ENCODE measurements at places on chromosomes 5 and 9.

- DNase-seq = no peak
Measured at GRCh38 chr9:133158695-133159094, 5.0 kb downstream of the GBGT1 start.

GRCh38 chr9:137757139-137757538 lies 120.4 kb upstream of the CACNA1B start:
- no peak for DNase-seq

DNA sequence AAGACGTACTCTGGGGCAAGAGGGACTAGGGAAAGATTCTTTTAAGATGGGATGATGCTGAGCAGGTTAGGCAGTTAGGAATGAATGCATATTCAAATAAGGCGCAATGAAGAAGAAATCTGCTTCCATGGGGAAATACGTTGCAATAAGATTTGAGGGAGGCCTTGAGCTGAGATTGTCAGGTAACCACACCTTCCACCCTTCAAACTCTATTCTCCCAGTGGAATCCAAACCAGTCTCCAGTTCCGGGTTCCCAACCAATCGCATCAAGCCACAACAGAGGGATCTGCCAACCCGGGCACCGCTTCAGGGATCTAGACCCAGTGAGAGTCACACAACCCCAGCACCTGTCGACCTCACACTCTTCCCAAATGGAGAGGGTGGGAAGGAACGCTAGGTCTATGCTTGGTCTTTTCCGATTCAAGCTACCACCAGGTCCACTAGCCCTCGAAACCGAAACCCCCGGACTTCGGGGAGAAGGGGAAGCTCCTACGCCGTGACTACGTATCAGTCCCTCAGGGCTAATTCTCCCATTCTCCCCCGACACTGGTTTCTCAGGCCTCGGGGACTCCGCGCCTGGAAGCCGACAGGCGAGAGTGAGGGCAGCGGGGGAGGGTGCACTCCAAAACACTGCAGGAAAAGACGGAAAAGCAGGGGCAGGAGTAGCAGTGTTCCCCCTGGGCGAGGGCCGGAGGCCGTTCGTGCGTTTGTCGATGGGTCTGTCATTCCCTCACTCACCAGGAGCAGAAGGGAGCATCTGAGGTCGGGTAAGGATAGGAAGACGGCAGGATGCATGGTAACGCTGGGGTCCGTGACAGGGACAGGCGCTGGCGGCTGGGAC lies 534 bp downstream of the ERP44 start:
- DNase-seq = no peak

- DNase-seq = no peak
Measured at GRCh38 chr5:33480876-33481275, 40.1 kb downstream of the TARS1 start.

GRCh38 chr5:20368571-20369517 lies 380.8 kb upstream of the CDH18 start:
- no peak for DNase-seq

GRCh38 chr5:96652769-96653454 lies 9.3 kb upstream of the CAST start:
- no peak for DNase-seq

- no peak for DNase-seq
Measured at GRCh38 chr9:82922686-82923085, 140.3 kb downstream of the RASEF start.

DNA sequence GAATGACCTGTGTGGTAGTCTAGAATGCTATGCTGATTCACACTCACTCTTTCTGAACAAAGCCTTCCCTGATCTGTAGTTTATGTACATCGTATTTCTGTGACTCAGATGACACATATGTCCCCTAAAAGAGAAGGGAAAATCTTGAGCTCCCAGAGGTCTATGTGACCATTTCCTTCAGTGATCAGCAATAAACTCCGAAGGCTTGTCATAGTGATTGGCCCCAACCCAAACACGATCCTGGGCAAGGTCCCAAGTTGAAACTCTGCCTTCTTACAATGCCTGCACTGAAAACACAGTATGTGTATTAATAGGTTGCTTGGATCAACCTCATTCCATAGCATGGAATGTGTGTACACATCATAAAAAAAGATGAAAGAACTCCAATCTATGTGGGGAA lies 685.8 kb downstream of the MAT2B start:
- DNase-seq = no peak

DNA sequence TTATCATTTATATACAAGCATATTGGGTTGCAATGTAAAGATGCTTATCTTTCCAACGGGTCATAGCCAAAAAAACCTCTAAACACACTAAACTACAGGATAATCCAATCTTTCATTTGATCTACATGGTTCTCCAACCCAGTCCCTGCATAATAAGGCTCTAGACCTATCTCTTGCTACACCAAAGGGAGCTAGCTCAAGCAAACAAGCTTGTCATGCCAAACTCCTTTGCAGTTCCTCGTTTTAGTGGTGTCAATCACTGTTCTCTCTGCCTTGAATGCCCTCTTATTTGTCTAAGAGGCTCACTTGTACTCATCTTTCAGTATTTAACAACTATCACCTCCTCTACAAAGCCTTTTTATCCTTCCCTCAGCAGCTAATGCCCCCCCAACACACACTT lies 5.6 kb downstream of the HOMER1 start:
- no peak for DNase-seq

DNA sequence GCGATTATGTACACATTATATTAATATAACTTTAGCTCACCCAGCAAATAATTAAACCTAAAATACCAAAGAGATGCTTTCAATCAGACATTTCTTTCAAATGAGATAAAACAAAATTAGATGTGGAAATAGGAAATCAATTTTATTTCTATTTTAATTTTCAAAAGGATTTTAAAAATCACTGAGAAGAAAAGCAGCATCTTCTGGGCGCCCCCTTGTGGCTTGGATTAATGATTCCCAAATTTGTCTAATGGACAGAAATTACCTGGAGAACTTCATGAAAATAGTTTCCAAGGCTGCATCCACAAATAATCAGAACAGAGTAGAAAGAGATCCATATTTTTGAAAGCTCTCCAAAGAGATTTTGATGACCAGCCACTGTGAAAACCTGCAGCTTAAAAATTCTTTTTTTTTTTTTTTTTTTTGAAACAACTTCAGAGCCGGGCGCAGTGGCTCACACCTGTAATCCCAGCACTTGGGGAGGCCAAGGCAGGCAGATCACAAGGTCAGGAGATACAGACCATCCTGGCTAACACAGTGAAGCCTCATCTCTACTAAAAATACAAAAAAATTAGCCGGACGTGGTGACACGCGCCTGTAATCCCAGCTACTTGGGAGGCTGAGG lies 50.9 kb upstream of the CEMIP2 start:
- no peak for DNase-seq

DNA sequence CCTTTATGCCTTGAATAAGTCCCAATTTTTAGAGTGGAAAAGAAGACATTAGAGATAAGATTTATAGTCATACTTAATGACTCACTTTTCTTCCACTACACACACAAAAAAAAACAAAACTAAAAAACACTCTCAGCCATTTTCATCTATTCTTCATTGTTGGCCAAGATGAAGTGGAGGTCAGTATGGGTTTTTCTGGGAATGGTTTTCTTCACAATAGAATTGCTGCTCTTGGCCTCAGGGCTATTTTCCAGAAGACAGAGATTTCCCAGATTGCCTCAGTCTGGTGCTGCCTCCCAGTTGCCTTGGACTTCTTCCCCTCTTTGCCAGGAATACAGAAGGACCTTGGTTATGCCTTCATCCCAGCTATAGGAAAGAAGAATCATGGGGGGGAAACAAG lies 463.7 kb downstream of the TMEM232 start:
- no peak for DNase-seq

- DNase-seq = no peak
Measured at GRCh38 chr9:123345567-123345955, 10.4 kb upstream of the CRB2 start.

DNA sequence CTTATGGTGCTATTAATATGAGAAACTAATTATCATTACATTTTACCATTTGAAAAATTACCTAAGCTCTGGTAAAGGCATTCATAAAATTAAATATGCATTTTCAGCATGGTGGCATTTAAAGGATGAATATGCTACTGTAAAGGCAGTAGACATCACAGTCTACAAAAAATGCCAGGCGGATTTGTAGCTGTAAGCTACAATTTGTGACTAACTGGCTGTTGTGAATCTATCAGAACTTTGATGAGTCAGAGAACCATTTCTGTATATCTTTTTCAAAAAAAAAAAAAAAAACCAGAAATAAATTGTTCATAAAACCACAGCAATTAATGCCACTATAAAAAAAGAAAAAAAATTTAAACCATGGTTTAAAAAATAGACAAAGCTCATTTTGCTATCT lies 186.3 kb downstream of the NFIB start:
- no peak for DNase-seq

GRCh38 chr5:141637123-141637766 lies 448 bp downstream of the RELL2 start:
- no peak for DNase-seq

GRCh38 chr9:135815830-135816650 lies 91.3 kb downstream of the CAMSAP1 start:
- no peak for DNase-seq

DNA sequence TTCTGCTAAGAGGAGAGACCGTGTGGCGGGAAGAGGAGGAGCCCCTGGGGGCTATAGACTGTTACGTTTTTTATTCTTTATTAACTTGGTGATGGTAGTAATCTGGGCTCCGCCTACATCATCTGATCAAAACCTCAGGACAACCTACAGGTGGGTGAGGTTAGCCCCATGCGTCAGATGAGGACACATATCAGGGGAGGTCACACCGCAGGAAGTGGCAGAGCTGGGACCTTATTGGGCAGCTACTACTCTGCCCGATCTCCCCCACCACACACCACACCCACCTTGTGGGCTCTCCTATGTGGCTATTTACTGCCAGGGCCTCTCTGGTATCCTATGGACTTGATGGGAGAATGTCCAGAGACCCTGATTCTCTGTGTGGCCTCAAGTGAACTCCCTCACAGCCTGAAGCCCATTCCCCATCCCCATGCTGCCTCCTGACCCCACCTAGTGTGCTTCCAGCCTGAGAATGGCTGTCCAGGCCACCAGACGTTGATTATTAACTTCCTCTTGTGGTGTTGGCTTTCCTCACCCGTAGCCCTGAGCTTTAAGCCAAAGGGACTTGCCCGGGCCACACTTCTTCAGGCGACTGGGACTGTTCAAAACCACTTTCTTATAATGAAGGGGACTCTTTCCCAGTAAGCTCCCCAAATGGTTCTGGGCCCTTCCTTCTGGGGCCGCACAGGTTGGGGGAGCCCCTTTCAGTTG lies 8.2 kb downstream of the UNC5A start:
- no peak for DNase-seq

GRCh38 chr9:36559036-36559695 lies 13.5 kb upstream of the MELK start:
- no peak for DNase-seq

DNA sequence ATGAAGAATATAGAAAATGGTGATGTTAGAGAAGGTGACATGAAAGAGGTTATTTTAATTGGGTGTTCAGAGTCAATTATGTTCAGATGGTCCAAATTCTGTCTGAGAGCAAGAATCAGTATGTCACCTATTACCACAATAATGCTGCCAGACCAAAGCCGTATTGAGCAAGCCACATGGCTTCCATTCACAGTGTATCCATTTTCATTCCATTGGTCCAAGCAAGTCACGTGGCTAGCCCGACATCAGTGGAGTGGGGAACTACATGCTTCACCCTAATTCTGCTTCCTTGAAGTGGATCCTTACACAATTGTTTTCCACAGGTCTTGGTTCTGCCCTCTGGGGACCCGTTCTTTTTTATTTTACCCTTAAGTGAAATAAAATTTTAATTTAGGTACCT lies 413.5 kb downstream of the EBF1 start:
- DNase-seq = no peak

DNA sequence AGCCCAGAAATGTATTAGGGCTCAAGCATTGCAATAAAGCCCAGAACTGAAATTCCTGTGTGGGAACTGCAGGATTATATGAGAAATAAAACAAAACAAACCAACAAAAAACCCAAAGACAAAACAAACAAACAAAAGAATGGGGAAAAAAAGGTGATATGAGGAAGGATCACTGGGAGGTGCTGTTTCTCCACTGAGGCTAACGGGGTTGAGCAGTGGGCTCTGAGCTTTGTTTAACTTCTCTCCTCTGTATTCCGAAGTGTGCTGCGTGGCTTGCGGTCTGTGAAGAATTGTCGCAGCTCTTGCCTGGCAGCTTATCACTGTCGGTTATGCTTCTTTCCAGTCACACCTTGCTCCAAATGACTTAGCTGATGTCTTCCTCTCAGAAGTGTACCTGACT lies 106.3 kb downstream of the TENT4A start:
- no peak for DNase-seq

- DNase-seq = no peak
Measured at GRCh38 chr9:711761-712553, 129.5 kb upstream of the DMRT1 start.

DNA sequence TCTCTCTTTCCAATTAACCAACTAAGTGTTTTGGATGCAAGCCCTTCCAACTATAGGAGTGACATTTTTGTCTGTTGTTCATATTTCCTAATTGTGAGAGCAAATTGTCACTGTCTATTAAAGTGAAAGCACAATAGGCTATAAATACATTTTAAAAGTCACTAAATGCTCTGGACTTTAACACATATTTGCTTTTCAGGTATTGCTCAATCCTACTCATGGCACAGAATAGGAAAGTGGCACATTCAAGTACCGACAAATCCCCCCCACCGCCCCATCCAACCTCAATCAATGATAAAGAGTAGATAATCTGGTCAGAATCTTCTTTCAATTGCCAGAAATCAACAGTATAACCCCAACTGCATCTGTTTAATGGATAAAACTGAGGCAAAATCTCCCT lies 419.8 kb downstream of the PLK2 start:
- no peak for DNase-seq

DNA sequence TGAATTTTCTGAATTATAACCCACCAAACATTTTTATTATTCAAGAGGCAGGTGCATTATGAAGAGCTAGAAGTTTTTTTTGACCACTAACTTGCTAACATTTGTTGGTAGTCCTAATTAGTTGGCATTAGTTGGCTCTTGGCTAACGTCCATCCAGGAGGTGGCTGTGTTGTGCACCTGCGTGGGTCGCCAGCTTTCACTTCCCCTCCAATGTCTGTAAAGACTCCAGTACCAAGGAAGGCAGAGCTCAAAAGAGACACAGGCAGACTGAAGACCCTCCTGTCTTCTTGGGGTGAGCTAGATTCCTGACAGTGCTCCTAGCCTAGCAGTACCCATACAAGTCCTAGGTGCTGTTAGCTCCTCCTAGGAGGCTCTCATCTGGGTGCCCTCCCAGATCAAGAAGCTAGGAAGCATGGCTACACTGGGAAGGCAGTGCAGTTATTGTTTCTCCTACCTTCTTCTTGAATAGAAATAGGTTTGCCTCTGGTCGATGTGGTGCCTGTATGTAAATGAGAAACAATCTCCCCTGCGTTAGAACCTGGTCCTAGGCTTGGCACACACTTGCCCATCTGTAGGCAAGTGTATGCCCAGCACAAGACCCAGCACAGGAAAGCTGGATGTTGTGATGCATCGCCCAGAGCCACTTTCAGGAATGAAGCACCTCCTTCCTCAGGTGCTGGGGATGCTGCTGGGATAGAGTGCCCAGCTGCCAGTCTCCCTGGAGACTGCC lies 190.9 kb downstream of the ICE1 start:
- no peak for DNase-seq

- no peak for DNase-seq
Measured at GRCh38 chr9:71253011-71253410, 131.6 kb upstream of the TRPM3 start.

GRCh38 chr5:68891718-68892117 lies 202.1 kb upstream of the SLC30A5 start:
- DNase-seq = no peak
